ENCODE measurements at places on chromosomes 3 and 15.

DNA sequence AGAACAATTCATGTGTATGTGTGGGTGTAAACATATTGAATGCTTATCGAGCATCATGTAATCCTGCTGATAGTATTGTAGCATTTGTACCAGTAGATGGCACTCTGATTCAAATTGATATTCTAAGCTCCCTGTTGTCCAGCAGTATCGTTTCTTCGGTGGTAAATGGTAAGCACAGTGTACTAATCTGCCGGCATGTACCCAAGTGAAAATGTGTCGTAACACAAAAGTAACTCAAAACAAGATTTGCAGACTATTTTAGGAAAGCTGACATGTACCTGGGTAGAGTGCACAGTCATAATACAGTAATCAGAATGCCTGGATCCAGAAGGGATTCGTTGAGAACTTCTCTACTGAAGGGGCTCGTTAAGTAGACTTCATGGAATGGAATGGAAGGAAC, 31.7 kb upstream of the MNS1 start:
- no peaks in the 10 kb centered on the region for H3K27me3 ChIP-seq
- H3K4me1 ChIP-seq = no peaks in the 10 kb centered on the region
- DNase-seq = no peak
- no peaks in the 10 kb centered on the region for H3K36me3 ChIP-seq
- no peak overlapping the region for H3K27ac ChIP-seq

GRCh38 chr15:85676342-85677098, 118.2 kb downstream of the KLHL25 start:
- no peak for DNase-seq
- peaks cover 55% of the 10 kb centered on the region for H3K36me3 ChIP-seq
- no peak overlapping the region for H3K4me3 ChIP-seq
- no peak overlapping the region for H3K27ac ChIP-seq
- H3K27me3 ChIP-seq = no peaks in the 10 kb centered on the region

GRCh38 chr3:39138804-39139415, 14.5 kb downstream of the CSRNP1 start:
- peaks cover 25% of the 10 kb centered on the region for H3K36me3 ChIP-seq
- DNase-seq = no peak
- no peaks in the 10 kb centered on the region for H3K27me3 ChIP-seq
- peaks cover 14% of the 10 kb centered on the region for H3K4me1 ChIP-seq
- H3K27ac ChIP-seq = no peak overlapping the region

- no peak overlapping the region for H3K27ac ChIP-seq
- DNase-seq = no peak
- no peaks in the 10 kb centered on the region for H3K4me1 ChIP-seq
- no peaks in the 10 kb centered on the region for H3K27me3 ChIP-seq
Observed at GRCh38 chr3:159866201-159866746, 122.4 kb upstream of the IL12A start.

DNA sequence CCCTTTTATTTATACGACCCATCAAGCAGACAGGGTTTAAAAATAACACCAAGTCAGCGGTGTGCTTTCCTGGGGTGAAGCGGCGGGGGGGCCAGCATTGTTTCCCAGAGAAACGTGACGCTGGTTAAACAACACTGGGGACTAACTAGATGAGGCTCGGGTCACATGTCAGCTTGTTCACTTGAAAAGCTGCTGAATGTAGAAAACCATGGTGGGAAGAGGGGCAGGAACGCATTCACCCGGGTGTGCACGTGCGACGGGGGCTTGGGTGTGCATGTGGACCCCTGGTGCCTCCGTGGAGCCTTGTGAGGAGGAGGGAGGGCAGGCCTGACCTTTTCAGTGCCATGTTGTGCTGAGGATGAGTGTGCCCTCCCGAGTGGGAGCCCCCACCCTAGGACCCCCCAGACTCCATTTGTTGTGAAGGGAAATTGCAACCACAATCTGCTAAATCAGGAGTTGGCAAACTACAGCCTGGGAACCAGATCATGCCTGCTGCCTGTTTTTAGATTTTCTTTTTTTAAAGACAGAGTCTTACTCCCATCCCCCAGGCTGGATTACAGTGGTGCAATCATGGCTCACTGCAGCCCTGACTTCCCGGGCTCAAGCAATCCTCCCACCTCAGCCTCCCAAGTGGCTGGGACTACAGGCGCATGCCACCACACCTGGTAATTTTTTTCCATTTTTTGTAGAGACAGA, 70.4 kb upstream of the CMTM7 start:
- H3K36me3 ChIP-seq = no peaks in the 10 kb centered on the region
- no peak overlapping the region for H3K27ac ChIP-seq
- no peaks in the 10 kb centered on the region for H3K27me3 ChIP-seq
- no peak for DNase-seq

DNA sequence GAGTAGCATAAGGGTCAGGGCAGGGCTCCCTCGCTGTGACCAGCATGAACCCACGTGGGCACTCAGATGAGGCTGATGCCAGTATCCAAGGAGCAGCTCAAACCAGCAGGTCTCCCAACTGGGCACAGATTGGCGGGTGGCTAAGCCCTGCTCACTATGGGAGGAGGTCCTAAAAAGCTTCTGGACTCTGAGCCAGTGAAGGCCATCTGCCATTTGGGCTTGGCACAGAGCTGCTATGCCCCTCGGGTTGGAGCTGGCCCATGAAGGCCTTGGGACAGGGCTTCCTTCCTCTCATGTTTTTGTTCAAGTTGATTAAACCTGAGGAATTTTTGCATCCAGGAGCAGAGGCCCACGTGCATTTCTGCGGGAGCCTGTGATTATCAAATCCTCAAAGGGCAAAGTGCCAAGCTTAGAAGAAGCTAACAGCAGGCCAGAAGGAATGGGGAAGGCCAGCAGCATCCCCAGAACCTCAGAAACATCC, 4.3 kb upstream of the STRA6 start:
- H3K36me3 ChIP-seq = no peaks in the 10 kb centered on the region
- H3K4me3 ChIP-seq = no peak overlapping the region
- no peak for DNase-seq
- no peaks in the 10 kb centered on the region for H3K27me3 ChIP-seq

GRCh38 chr15:43769584-43770228, 7.1 kb downstream of the ELL3 start:
- H3K36me3 ChIP-seq = peaks cover 83% of the 10 kb centered on the region
- H3K4me1 ChIP-seq = no peaks in the 10 kb centered on the region
- no peaks in the 10 kb centered on the region for H3K27me3 ChIP-seq
- no peak overlapping the region for H3K4me3 ChIP-seq
- no peak overlapping the region for H3K27ac ChIP-seq
